ENCODE measurements at places on chromosomes 6 and 20.

GRCh38 chr6:583116-583515, 73.8 kb downstream of the HUS1B start:
- no peak for DNase-seq

GRCh38 chr20:44931911-44932310, 22.1 kb downstream of the PABPC1L start:
- no peak for DNase-seq

DNA sequence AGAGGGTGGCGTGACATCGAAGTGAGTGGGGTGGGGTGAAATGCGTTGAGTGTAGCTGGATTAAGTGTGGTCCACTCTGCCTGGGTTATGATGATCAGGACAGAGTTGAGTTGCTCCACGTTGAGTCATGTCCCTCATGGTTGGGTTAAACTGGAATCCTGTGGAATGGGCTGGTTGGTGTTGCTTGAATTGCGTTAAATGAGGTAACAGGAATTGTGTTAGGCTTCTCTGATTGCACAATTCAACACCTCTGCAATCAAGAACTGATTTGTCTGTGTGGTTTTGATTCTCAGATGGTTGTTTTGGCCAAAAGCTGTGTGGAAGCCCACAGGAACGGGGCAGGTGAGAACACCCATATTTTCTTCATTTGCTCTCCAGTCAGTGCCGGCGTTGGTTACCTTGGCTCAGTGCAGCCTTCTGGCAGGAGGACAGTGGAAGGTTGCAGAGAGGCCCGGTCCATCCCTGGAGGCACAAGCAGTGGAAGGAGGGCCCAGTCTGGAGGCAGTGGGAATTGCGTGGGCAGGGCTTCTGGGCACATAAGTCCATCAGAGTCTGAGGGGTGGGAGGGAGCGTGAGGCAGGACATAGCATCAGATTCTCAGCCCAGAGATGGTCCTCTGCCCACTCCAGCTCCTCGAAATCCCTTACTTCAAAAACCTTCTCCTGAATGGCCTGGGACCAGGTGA, 11.6 kb downstream of the NOTCH4 start:
- no peak for DNase-seq

- DNase-seq = no peak
These were observed 22.7 kb downstream of the HIVEP1 start for GRCh38 chr6:12034837-12035236.

GRCh38 chr6:77133031-77133430, 330.3 kb downstream of the HTR1B start:
- DNase-seq = no peak

DNA sequence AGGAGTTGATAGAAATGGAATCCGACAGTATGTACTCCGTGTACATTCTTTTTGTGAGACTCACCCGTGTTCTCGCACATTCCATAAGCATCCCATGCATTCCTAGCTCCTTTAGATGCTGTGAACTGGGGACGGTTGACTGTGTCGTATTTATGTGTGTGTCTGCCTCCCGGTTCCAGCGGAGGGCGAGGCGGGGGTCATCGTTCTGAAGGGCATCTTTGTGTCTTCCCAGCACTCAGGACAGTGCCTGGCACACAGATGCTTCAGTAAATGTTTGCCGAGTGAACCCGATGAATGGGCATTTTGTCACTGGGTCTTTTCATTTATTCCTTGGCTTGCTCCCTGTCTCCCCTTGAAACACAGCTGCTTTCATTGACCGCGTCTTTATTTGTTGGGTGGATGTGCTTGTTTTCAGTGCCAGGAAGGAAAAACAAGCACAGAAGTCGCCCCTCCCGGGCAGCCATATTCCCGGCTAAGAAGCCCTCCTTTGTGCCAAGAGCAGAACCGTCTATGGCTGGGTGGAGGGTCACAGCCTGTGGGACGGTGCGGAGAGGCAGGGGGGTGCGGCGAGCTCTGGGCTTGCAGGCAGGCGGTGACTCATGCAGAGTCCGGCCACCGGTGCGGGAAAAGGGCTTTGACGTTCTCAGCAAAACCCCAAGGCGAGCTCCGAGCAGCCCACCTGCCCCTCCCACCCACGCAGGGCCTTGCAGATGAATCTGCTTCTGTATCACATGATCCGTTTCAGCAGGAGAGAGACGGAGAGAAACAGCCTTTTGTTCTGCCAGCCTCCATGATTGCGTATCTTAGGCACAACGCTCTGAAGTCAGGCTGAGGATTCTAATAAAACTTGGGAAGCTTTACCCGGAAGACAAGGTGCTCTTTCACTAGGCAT, 11.2 kb upstream of the PSMG4 start:
- DNase-seq = no peak

DNA sequence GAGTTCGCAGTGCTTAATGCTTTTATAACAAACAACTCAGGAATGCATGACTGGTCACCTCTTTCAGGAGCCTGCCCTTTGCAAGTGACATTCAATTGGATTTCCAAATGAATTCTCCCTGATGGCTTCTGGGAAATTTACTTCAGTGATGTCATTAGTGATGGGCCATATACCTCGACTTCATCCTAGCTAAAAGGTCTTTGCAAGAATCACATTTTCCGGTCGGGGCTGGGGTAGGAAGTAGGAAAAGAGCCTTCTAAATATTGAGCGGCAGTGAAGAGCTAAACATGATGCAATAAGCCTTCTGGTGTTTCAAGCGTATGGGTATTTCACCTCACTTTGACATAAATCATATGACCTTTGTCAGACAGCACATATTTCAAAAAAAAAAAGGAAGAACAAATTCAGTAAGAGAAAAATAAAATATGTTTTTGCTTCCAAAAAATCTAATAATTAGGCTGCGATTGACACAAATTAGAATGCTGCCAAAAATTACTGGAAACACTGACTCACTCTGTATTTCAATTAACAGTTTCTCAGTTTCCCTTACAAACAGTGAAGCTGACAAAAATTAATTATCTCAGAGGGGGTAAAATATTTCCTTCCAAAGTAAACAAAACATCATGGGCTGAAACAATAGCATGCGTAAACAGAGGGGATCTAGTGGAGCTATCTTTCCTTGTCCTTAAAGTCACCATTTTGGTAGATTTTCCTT, 39.8 kb downstream of the ADTRP start:
- DNase-seq = no peak

DNA sequence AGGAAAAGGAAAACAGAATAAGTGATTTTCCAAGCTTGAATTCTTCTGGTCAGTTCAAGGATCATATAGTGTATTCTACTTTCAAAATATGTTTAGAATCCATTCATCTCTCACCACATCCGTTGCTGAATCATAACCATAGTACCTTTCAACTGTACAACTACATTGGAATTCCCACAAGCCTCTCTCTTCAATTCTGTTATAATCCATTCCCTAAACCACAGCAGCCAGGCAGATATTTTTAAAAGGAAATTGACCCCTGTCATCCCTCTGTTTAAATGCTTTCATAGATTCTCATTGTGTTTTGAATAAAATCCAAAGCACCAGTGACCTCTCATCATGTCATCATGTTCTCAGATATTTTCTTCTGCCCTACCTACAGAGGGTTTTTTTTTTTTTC, 412.7 kb downstream of the GRIK2 start:
- no peak for DNase-seq

DNA sequence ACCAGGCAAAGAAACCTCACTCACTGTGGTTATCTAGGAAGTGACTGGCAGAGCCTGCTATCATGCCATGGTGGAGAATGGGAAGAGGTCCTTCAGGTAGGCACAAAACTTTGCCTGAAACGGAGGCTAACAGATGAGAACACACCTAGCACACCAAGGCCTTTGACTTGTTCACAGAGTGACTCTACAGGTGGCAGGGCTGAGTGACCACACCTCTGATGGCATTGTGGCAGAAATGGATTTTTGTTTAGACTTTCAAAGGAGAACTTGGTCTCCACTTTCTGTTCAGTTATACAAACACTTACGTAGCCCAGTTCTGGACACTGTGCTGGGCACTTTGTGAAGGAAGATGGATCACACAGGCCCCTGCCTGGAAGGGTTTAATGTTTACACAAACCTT, 116.3 kb upstream of the ENPP5 start:
- no peak for DNase-seq

DNA sequence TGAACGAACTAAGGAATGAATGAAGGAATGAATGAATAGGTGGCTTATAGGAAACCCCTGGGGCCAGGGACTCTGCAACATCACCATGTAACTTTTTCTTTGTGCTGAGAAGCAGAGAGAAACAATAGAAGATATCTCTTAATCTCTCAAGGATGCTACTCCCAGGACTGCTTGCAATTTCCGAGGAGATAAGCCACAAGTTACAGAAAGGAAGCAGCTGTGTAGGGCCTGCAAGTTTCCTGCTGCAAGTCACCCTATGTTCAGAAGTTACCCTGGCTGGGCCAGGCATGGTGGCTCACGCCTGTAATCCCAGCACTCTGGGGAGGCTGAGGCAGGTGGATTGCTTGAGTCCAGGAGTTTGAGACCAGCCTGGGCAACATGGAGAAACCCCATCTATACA, 7.3 kb upstream of the MAVS start:
- no peak for DNase-seq

- DNase-seq = no peak
These were observed 34.7 kb upstream of the YWHAB start for GRCh38 chr20:44850837-44851236.

DNA sequence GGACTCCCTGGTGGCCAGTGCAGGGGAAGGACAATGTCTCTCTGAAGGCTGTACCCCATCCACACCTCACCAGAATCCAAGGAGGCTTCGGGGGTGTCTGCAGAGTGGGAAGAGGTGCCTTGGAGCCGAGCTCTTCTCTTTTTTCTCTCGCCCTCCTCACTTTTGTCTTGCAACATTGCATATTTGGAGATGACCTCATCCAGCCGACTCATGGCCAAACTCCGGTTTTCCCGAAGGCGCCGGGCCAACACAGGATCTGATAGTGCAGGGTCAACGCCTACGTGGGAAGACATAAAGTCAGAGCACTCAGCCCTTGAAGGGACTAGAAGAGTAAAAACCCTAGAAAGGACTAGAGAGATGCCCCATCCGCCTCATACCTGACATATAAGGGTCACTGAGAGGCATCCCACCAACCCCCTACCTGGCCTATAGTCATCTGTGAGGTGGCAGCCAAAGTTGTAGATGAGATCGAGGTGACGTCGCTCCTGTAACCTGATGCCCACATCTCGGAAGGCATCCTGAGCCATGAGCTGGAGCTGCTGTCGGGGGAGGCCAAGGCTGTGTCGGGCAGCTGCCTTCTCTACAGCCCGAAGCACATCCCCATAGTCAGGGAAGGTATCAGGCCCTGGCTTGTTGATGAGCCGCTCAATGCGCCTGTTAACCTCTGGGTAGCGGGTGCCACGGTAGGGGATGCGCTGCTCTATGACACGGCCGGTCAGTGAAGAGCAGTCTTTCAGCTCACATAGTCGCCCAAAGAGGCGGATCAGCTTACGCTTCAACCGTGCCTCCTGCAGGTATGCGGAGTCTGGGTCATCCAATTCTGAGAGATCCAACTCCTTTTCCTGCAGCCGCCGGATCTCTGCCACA, 3.0 kb upstream of the ZBTB22 start:
- no peak for DNase-seq
